ENCODE measurements at places on chromosomes 5 and 9.

- DNase-seq, result no peak
Observed at GRCh38 chr5:179268966-179269693, 76.1 kb downstream of the ADAMTS2 start.

DNA sequence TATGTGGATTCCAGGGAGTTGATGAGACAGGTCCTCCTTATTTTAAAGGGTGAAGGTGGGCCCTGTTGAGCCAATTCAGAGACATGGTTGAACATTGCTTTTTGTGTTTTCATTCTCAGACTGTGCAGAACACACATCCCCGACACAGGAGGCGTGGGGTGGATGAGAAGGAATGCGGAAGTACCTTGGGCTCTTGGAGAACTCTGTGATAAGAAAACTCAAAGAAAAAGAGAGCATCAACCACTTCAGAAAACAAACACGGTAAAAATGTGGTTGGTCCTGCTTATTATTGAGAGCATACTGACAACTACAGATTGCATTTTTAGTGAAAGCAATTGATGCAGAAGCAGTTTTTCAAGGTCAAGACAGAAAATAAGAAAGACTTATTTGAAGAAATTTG lies 659.8 kb downstream of the IRX1 start:
- DNase-seq, result no peak

DNA sequence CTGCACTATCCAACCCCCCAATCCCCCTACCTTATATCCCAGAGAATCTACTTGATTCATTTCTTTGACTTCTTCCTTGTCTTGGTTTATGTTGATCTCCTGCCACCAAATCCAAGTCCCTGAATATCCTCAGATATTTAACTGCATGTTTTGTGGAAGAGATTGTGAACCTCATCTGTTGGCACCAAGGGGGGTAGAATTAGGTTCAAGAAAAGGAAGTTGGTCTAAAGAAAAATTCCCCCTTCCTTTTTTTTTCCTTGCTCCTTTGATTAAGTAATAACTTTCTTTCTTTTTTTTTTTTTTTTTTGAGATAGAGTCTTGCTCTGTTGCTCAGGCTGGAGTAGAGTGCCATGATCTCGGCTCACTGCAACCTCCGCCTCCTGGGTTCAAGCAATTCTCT lies 526 bp upstream of the CD14 start:
- no peak for DNase-seq

- peak; percentile 51 for DNase-seq
Observed at GRCh38 chr9:92133949-92134604, 18.9 kb upstream of the SPTLC1 start.

DNA sequence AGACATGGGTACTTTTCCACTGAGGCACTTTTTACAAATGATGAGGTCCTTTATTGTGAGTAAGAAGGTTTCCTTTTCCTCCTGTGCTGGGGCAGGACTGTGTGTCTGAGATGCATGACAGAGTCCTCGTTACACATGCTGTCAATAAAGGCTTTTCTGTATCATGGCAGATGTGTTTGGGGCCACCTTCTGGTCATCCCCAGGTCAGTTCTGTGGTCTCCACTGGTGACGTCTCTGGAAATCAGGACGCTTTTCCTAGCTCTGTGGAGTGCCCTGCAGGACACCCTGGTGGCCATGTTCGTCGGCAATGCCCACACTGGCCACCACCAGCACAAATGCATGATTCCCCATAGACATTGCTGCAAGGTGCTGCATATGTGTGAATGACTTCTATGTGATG lies 2.8 kb downstream of the CMBL start:
- no peak for DNase-seq

- no peak for DNase-seq
Observed at GRCh38 chr5:156411185-156411613, 84.2 kb downstream of the SGCD start.

GRCh38 chr5:71830681-71831539 lies 111.8 kb downstream of the CARTPT start:
- no peak for DNase-seq

DNA sequence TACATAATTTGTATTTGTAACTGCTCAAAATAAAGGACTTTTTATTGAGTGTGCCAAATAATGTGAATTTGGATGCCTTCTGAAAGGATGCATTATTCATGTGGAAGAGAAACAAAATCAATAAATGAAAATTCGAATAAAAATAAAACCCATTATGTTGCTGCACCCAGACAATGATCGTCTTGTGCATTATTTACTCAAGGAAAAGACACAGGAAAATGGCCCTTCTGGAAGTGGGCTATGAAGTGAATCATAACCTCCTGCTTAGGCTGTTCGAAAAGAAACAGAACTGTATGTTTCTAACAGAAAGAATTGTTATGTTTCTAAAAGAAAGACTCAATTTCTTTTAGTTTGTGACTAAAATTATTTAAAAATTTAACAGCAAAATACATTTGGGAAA lies 168.9 kb upstream of the NFIB start:
- no peak for DNase-seq

DNA sequence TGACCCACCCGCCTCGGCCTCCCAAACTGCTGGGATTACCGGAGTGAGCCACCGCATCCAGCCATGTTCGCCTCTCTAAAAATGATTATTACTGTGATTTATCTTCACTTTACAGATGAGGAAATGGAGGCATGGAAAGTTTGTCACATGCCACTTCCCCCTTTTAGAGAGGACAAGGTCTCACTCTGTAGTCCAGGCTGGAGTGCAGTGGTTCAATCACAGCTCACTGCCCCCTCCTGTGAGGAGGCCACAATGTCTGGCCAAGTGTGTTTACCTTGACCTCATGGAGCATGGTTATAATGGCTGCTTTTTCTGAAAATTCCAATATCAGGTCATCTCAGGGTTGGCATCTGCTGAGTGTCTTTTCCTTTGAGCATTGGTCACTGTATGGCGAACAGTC lies 6.7 kb downstream of the PRRT1B start:
- DNase-seq, result no peak

- no peak for DNase-seq
Observed at GRCh38 chr5:179599973-179600372, 23.5 kb downstream of the HNRNPH1 start.

- DNase-seq, result no peak
Observed at GRCh38 chr9:135666534-135667462, 3.7 kb downstream of the LCN9 start.

DNA sequence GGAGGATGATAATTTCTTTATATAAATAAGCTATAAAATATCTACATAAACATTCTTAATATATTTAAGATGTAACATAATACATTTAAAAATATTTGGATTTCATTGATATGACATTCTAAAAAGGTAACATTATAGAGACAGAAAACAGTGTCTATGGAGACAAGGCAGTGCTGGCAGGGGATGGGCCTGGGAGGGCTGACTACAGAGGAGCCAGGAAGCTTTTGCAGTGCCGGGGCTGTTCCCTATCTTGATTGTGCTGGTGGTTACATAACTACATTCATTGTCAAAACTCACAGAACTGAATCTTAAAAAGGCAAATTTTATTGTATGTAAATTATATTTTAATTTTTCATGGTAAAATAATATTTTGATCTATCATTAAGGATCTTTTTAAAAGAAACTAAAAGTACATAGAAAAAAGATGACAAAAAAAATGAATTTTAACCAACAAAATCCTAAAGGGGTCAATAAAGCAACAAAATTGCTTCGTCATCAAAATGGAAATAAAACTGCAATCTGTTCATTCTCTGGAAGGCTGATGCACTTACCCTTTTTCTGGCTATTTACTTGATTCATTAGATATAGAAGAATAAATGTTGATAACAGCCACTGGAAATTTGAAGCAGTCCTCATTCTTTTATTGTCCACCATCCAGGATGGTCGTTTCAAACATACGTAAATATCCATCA lies 26.3 kb downstream of the LIFR start:
- DNase-seq, result no peak

DNA sequence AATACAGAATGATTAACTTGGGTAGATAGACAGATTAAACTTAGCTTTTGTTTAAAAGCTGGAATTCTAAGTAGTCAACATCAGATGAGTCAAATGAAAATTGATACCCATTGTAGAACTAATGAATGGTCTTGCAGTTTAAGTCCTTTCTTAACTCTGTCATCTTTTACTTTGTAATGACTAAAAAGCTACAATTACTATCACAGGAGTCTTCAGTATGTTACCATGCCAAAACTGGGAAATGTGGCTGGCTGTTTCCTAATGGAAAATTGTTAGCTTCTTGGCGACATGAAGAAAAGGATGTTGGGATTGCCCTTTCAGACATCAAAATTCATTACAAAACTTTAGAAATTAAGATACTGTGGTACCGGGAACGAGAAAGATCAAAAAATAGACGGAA lies 20.2 kb upstream of the ANXA1 start:
- no peak for DNase-seq

DNA sequence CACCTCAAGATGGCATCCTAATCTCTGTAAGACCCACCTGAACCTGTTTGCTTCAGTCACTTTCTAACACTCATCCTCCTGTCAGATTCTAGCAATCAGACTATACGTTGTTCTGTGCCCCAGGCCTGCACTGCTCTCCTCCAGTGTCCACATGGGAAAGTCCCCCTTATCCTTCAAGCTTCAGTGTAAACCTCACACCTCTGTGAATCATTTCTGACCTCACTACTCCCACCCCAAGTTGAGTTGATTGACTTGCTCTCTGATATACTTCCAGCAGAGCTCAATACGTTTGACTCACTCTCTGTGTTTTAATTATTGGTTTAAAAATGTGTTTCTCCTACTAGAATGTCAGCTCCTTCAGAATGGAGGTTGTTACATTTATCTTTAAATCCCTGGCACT lies 240.2 kb downstream of the FBXL17 start:
- no peak for DNase-seq

- DNase-seq, result peak; percentile 67
Observed at GRCh38 chr9:113401027-113401792, at the start of gene ALAD. Gene ALAD, minus strand, starts transcription at chr9:113401284. Its CDS starts 7,725 bp downstream, at chr9:113393559.

DNA sequence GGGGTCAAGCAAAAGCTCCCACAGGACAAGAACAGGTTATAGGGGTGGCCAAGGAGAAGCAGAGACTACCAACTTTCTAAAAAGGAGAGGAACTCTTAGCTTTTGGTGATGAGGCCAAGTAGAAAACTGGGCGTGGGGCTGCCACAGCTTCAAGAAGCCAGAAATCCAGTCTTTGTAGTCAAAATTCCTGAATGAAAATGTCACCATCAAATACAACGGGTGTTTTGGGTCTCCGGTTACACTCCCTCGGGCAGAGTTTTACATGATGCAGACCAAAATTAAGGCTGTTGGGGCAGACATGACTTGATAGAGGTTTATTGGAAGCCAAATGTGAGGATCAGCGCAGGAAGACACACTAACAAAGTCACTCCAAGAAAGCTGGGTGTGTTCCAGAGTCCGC lies 29.4 kb upstream of the N4BP3 start:
- DNase-seq, result no peak

- DNase-seq, result no peak
Observed at GRCh38 chr9:87343816-87344430, 153.7 kb upstream of the DAPK1 start.

DNA sequence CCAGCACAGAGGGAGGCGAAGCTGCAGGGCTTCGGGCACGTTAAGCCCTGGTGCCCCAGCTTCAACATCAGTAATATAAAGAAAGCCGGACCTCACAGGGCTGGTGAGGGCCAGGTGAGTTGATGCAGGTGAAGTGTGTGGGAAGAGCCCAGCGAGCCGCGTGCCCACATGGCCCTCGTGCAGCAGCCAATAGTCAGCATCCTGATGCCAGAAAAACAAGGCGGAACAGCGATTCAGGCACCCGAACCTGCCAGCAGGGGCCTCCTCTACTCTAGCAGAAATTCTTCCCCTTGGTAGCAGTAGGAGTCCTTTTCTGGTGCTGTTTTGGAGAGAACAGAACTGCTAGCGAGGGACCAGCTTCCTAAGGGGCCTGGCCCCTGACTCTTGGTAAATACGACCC lies 7.8 kb downstream of the MED10 start:
- no peak for DNase-seq

DNA sequence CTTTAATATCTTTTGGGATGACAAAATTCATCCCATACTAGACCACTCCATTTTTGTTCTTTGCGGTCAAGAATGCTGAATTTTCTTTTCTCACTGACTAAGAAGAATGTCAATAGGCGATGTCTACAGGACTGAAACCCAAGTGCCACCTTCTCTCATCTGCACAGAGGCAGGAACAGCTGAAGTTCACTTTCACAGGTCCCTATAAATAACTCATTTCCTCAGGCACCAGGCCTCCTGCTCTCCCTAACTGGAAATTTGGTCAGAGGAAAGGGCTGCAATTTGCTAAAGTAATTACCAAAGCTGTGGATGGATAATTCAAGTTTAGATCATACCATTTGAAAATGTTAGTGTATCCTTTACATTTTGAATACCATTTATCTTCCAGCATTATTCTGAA lies 142.9 kb downstream of the DIRAS2 start:
- no peak for DNase-seq

- DNase-seq, result no peak
Observed at GRCh38 chr9:36765468-36766341, 193.0 kb downstream of the MELK start.

DNA sequence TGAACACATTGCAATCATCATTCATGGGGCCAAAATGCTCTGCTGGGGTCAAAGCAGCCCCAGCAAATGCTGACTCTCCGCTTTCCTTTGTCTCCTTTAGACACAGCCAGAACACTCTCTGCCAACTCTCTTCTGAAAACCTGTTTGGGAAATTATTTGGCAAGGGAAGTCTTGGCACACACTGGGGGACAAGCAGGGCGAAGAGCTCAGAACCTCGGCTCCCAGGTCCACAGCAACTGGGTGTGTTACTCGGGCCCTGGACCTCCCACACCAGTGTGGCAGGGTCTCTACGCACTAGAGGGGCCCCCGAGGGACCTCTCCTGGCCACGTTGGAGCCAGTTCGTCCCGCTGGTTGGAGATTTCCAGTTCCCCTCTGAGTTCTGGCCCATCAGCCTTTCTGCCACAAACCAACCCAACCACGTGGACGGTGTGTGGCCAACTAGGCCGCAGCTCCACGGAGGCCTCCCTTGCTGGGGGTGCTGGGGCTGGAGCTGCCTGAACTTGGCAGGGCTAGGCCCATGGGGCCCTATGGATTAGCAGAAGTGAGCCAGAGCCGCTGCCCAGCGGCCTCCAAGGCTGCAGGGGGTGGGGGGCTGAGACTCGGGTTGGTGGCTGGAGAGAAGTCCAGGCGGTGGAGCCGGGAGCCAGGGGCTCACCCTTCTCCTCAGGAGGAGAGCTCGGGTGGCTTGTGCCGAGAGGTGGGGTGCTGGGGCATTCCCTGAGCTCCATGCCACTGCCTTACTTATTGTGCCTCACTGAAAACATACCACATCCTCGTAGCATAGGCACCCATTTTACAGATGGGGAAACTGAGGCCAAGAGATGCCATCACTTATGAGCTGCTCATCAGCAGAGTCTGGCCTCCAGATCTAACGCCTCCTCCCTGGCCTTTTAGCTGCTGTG lies 46.8 kb upstream of the RNU6ATAC start:
- no peak for DNase-seq

DNA sequence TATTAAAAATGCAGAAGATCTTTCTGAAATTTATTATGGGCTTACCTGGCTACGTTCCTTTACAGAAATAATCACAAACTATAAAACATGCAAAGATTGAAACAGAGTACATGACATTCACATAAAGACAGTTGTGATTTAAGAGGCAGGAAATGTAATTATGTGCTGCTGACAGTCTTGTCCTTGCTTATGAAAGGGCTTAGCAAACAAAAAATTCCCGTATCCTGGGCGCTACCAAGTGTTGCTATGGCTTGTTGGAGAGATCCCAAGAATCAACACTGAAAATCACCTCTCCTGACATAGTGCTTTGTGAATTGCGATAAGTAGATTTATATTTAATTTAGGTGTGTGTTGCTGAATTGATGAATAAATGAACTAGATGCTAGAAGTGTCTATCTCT lies 352.5 kb upstream of the C9orf72 start:
- DNase-seq, result no peak

Data from Panc1 (cell line).